ENCODE measurements at places on chromosomes 3 and 15.
A peak's percentile ranks its signal among the peaks of the same experiment; 100 is the strongest.

DNA sequence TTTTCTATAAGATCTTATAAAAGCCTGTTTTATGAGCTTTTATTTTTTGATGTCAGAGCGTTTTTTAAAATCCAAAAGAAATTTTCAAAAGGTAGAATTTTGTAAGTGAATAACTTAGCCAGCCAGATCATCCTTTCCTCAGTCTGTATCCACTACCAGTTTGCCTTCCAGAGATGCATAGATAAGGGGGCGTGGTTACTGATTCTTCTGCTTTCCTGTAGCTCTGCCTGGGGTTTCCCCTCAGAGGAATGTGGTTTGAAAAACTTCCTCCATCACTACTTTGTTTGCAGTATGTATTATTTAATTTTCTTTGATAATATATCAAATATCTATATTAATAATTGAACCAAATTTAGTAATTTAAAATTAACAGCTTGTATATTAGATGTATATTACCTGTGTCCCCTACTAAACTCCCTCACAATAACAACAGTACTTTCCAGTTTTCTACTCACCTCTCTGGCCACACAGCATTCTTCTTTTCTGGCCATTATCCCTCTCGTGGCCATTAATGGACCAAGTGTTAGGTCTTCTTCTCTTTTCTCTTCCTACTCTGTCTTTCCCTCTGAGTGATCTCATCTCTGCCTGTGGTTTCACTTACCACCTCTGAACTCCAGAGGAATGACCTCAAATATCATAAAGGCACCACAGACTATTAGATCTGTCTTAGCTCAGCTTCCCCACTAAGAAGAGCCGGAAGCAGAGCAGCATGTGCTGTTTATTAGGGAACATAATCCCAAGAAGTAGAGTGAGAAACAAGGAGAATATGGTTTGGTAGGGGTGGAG is 239.7 kb downstream of the UBE2E2 start:
- DNase-seq = no peak

DNA sequence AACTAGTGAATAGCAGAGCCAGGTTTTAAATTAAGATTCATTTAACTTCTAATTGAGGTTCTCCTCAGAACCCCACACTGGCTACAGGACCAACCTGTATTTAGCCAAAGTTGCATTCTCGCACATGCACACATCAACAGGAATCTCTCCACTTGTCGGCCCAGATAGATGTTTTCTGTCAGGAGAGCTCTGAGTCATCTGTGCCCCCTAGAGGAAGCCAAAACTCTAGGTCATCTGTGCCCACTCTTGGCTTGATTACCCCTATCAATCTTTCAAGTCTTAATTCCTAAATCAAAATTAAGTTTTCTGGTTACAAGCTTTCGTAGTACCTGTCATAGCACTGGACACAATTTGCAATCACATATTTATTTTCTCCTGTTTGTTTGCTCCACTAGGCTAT is 104.9 kb upstream of the EOMES start:
- no peak for DNase-seq

DNA sequence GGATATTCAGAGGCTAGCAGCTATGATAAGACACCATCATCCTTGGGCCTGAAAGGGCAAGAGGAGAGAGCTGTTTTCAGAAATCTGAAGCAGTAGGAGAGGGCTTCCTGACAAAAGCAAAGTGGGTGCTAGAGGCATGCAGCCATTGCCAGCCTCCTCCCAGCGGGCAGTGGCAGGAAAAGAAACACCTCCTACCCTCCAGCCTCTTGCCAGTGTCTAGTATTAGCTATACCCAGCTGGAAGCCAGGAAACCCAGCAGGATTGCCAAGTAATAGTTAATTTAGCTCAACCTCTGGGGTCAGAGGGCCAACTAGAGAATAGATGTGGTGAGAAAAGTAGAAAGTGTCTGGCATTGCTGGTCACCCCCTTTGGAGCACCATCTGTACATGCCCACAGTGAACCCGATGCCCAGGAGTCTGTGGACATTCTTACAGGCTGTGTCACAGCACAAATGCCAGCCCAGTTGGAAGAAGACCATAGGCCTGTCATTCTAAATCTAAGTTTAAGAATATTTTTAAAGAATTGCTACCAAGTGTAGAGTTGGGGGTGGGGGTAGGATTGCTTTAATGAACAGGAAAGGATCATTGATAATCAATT is 85.3 kb downstream of the HCN4 start:
- no peak for DNase-seq

DNA sequence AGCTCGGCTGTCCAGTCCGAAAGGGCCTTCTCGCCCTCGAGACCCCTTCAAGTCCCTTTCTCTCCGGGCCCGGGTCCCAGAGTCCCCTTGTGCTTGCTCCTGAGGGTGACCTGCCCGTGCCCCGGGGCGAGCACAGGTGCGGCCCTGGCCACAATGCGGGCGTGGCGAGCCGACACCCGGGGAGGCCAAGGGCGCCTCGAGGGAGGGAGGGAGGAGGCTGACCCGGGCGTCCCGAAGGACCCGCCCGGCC is 810 bp upstream of the MEF2A start:
- DNase-seq = no peak

DNA sequence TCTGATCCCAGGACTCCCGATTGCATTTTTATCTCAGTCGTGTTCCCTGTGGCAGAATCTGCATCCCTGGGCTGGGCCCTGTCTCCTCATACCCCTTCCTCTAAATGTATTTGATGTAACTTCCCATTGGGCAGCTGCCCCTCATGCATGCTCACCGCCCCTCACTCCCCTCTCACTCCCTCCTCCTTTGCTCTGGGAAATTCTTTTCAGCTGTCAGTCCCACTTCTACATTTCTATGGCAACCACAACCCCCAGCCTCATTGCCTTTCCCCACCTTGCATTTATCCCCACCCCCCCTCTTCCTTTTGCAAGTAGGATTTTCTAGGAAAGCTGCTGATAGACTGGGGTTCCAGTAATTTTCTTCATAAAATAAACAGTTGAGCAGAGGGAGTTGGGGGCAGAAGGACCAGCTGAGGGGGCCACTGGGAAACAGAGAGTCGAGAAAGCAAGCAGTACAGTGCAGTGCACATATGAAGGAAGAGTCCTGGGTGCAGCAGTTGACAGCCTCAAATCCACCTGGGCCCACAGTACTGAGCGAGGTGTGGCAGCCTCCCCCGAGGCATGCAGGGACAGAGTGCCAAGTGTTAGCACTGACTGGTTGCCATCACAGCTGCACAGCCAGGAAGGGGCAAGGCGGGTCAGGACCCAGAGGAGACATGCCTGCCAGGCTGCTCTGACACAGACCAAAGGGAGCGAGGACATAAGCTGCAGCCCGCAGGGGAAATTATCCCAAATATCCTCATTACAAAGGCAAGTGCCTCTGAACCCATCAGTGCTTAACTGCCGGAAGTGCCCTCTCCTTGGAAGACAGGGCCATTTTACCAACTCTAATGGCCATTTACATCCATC is 476.3 kb downstream of the EPHB1 start:
- no peak for DNase-seq

DNA sequence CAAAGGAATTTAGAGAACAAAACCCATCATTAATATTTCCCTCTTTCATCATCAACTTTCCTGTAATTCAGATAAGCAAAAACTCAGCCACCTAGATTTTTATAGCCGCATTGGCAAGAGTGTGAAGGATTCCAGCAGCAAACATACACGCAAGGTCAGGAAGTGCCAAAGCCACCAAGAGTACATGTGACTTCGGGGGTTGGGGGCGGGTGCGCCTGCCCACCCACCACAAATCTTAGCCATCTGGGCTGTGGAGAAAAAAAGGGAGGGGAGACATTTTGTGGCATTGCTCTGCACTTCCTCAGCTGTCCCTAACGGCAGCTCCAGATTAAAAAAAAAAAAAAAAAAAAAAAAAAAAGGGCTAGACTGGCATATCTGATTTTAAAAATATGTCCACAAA is 148.4 kb downstream of the TNIK start:
- DNase-seq = no peak

DNA sequence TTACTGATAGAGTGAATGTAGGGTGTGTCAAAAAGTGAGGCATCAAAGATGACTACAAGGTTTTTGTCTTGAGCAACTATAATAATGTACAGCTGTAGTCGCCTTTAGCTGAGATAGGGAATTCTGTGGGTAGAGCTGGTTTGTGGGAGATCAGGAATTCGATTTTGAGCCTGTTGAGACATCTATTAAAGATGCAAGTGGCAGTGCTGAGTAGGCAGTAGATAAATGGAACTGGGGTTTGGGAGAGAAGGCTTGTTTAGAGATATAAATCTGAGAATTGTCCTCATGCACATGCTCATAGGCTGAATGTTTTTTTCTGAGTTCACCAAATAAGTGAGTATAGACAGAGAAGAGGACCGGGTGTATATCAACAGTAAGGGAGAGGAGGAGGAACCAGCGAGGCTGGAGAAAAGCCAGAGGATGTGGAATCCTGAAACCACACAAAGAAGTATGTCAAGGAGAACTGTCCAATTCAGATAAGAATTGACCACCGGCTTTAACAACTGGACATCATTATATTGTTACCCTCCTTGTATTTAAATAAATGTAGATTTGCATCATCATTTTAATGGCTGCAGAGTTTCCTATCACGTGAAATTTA is 146.0 kb upstream of the TNIK start:
- DNase-seq = no peak

DNA sequence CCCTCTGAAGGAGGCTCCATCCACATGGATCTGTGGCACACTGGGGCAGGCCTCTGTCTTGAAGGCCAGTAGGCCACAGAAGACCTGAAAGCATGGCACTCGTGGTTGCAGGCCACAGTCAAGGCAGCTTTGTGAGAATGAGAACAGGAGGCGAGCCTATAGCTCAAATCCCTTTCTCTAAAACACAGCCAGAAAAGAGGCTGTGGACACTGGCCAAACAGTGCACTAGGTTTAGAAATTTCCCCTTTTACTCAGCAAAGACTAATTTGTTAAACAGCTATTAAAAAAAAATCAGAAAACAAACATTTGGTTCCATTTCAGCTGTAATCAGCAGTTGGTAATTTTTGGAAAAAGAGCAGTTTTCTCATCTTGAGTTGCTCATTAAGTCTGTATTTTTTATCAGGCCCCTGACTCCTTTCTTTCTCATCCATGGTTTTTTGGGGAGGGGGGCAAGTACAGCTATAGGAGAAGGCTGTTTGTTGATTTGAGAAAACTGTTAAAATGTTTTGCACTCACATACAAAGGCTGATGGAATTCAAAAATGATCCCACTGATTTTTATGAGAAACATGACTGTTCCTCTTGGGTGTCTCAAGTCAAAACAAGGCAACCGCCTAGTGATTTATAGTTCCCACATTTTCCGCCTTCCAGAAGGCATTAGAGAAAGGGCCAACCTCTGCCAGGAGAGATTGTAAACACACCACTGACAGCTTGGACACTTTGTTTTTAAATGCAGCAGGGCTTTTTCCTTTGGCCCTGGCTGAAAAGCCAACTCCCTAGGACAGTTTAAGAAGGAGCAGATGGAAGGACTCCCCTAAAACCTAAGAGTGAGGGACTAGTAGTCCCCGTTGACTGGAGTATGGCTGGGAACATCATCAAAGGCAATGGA is 28.1 kb downstream of the PARP16 start:
- no peak for DNase-seq

GRCh38 chr3:194941360-194941955 is 255.8 kb downstream of the FAM43A start:
- no peak for DNase-seq

GRCh38 chr3:7309641-7310102 is 448.8 kb downstream of the GRM7 start:
- no peak for DNase-seq

DNA sequence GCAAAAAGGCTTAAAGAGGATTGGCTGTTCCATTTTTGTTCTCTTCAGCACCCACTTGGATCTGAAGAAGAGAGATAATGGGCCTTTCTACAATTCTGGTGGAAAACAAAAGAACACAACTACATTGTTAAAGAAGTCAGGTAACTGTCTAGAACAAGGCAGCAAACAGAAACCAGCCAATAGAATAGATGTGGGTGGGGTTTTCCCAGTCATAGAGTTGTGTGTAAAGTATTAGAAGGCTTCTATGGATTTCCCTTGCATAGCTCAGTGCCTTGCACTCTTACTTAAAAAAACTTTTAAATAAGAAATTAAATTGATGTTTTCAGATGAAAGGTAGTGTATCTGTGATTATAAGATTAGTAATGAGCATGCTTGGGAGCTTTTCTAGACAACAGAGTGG is 462.7 kb upstream of the ATP11B start:
- no peak for DNase-seq

- DNase-seq = no peak
These were observed 40.3 kb downstream of the KCNAB1 start for GRCh38 chr3:156160647-156161046.

DNA sequence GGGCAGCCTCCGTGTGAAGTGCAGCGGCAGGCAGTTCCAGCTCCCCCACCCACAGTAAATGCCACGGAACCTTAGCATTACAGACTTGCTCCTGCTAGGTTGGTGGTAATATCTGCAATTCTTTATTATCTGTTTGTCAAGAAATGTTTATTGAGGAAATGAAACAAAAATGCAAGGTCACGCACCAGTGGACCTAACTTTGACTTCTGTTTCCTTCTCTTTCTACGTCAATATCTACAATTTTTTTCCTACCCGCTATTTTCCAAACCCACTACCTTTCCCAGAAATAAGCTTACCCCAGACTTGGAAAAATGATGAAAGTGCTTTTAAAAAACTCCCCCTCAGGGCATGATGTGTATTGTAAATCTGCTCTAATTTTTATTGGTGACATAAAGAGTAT is 18.9 kb downstream of the ILDR1 start:
- DNase-seq = no peak

DNA sequence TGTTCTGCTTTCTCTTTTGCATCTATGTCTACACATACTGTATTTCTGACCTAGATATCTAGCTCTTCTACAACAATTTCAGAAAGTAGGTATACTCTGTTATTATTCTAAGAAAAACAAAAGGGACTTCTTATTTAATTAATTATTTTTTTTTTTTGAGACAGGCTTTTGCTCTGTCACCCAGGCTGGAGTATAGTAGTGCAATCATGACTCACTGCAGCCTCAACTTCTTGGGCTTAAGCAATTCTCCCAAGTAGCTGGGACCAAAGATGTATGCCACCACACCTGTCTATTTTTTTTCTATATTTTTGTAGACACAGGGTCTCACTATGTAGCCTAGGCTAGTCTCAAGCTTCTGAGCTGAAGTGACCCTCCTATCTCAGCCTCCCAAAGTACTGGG is 130.6 kb downstream of the MBNL1 start:
- no peak for DNase-seq

- peak; percentile 52 for DNase-seq
These were observed 34.2 kb upstream of the VPS8 start for GRCh38 chr3:184777566-184778356.

GRCh38 chr3:125108833-125109535 is 53.2 kb upstream of the HEG1 start:
- DNase-seq = no peak

DNA sequence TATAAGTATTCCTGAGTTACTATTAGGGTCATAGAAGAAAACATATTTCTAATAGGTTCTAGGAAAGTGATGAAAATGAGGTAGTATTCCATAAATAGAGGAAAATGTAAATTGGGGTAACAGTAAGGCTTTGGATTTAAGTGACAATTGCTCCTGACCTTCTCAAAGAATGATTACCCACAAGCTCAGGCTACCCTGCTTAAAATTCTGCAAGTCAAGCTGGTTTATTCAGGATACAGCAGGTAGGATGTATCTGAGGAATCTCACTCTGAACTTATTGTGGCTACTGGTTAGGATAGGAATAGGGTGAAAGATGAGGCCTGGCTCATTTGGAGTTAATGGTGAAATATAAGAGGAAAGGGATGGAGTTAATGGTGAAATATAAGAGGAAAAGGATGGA is 67.7 kb downstream of the CD200R1L start:
- no peak for DNase-seq

GRCh38 chr3:8879347-8879944 is 83.8 kb downstream of the RAD18 start:
- no peak for DNase-seq

GRCh38 chr3:110575702-110576101 is 495.9 kb upstream of the NECTIN3 start:
- DNase-seq = no peak
